ENCODE measurements at places on chromosomes 1 and 21. TPM values are rescaled to one million over a fixed set of nuclear protein-coding genes. Genes with fewer than 3 reads are reported as not detected.

Gene FMO5
- 0.35 TPM for total RNA-seq

Gene OLFML2B
- 0.22 TPM for total RNA-seq

Gene OR2L2
- total RNA-seq = not detected

Gene MIXL1
- not detected for total RNA-seq

Gene DMBX1
- not detected for total RNA-seq

Gene SLAMF9
- not detected for total RNA-seq
